Tibial nerve (tissue), 4 donors: ENCODE measurements at places on chromosomes 6 and 20.

- DNase-seq, result no peak
Observed at GRCh38 chr6:168320634-168321033, 1.1 kb upstream of the DACT2 start.

DNA sequence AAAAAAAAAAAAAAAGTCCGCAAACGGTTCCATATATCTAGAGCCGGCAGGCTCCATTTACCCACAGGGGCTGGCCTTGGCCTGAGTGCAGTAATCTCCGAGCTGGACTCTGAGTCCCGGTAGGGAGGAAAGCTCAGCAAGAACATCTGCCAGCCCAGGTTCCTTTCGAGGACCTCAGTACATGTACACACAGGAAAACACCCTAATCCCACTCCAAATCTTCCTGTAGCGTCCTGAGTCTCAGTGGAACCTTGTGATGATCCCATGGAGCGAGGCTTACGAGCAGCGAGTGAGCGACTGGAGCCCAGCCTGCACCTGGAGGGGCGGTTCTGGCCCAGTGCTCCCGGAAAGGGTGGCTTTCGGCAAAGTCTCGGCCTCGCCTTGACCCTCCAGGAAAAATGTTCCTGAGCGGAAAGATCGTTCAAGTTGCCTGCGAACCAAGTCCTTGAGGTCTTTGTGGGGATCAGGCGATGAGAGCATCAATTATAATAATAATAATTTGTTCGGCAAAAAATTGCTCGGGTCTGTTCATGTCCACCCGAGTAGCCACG is 32.1 kb downstream of the PRSS16 start:
- DNase-seq, result no peak

- DNase-seq, result no peak
Observed at GRCh38 chr6:95856876-95857364, 158.9 kb upstream of the FUT9 start.

- DNase-seq, result no peak
Observed at GRCh38 chr20:6663104-6663503, 104.4 kb upstream of the BMP2 start.

- no peak for DNase-seq
Observed at GRCh38 chr6:161890133-161890831, 616.4 kb upstream of the AGPAT4 start.

- DNase-seq, result no peak
Observed at GRCh38 chr6:119171088-119171841, 92.8 kb upstream of the FAM184A start.

DNA sequence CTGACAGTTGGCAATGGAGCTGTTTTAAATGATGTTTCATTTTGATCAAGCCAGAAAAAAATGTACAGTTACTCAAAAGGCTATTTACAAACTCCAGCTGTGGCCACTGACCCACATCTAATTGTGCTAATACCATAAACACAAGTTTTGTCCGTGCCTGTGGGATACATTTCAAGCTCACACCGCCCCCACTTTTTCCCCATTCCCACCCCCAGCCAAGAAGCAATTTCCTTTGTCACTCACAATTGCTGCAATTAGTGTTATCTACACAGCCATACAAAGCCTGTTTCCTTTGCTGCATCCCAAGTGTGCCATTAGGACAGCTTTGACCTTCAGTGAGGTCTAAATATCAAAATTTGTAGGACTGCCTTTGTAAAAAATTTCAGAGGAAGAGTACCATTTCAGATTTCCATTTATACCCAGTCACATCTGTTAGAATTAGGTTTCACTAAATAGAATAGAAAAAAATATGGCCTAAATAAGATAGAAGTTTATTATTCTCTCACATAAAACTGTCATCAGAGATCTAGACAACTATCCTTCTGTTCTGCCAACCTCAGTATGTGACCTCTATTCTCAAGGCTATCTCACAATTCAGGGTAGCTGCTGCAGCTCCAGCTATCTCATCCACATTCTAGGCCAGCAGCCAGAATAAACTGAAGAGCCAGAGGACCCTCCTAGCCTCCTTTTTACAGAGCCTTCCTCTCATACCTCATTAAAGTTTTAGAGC is 202.6 kb downstream of the NFATC2 start:
- DNase-seq, result no peak

DNA sequence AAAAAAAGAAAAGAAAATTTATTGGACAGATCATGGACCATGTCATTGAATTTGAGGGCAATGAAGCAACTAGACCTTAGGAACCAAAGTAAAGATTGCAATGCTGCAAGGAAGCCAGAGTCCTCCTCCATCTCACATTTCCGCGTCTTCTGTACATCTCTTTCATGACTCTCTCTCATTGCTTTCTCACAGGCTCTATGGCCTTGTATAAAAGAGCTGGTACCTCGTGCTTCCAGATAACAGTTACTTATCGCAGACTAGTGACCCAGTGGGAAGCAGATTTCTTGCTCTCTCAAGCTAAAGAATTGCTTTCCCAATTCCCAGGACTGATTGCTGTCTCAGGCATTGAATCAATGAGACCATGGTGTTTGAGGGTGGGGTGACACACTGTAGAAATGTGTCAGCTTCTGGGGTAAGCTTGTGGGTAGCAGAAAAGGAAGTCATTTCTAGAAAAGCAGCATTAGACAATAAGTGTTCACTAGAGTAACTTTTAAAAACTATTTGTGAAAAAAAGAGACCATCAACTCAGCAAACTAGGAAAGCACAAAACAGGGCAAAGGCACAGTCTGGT is 635.3 kb downstream of the UTRN start:
- no peak for DNase-seq

DNA sequence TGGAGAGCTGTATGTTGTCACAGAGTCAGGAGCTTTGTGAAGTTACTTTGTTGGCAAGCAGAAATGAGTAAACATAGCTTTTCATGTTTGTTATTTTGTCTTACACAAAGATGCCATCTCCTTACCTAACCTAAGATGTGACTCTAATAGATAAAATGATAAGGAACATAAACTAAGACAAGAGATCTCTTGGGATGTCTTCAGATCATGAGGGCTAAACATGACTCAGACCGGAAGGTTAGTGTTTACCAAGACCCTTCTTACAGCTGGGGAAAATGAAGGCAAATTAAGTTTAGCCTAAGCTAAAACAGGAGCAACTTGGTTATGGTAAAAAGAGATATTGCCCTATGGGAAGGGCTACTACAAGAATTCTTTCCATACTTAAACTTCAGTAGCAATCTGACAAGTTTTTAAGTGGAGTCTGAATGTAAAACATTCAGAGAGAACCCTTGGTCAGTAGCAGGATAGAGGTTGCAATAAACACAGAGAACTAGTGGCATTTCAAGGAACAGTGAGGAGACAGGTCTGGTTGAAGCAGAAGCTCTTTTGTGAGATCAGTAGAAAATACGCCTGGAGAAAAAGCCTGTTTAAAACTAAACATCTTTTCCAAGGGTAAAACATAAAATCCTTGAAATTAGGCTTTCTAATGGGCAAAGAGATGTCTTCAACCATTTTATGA is 29.9 kb downstream of the SGK1 start:
- DNase-seq, result no peak

DNA sequence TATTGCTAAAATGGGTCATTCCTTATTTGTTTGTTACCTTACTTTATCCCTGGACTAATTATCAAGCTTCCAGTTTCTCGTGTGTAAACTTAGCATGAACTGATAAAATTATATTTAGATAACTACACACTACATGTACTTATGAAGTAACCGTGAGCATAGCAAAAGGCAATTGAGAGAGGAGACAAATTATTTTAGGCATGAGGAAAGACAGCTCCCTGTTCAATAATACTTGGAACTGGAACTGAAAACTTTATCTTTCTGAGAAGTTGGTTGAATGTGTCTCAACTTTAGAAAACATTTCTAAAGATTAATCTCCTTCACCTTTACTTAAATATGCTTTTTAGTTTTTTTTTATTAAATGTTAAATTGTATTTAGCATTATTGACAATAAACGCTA is 11.4 kb downstream of the CRISP3 start:
- no peak for DNase-seq

DNA sequence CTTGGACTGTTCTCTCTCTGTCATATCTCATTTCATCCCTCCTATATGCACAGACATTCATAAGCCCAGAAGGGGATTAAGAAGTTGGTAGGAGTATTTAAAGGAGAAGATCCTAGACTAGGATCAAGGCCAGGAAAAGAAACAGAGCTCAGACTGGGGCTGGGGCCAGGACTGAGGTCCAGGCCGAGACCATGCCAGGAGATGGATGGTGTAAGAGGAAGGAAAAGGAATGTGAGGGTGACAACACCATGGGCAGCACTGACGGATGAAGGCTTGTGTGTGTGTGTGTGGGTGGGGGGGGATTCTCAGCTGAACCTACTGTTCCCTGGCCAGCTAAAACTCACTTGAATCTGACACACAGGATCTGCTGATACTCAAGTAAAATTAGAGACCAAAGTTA is 182.1 kb downstream of the KIF6 start:
- no peak for DNase-seq

- DNase-seq, result no peak
Observed at GRCh38 chr6:93515736-93516135, 96.4 kb upstream of the EPHA7 start.

- DNase-seq, result no peak
Observed at GRCh38 chr6:149877659-149878058, 13.5 kb upstream of the LRP11 start.

GRCh38 chr6:149960488-149960887 is 3.3 kb upstream of the ULBP1 start:
- DNase-seq, result no peak
